GM04504 (cell line): ENCODE measurements at places on chromosomes 3 and 15.
A peak's percentile ranks its signal among the peaks of the same experiment; 100 is the strongest.

GRCh38 chr3:176120507-176120906, 1076.8 kb downstream of the TBL1XR1 start:
- peak; percentile 5 for DNase-seq

GRCh38 chr3:189301479-189301878, 129.7 kb downstream of the TPRG1 start:
- DNase-seq, result no peak

DNA sequence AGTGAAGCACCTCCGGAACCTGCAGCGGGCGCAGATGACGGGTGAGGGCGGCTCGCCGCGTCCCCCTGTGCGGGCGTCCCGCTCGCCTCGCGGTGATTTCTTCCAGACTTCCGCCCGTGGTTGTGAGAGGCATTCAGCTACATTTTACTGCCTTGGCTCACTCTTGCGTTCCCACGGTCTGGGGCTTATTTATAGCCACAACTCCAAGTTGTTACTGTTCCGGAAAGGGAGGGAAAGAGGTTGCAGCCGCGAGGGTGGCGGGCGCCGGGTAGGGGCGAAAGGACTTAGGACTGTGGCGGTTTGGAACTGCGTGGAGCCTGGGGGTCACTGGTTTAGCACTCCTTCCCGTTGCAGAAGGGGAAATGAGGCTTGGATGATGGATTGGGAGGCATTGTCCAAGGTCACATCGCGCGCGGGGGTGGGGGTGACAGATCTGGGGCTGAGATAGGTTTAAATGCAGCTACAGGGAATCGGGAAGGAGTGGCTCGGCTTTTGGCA, 1.1 kb downstream of the HES1 start:
- peak; percentile 76 for DNase-seq

GRCh38 chr3:133472242-133472641, 72.4 kb downstream of the BFSP2 start:
- DNase-seq, result no peak

DNA sequence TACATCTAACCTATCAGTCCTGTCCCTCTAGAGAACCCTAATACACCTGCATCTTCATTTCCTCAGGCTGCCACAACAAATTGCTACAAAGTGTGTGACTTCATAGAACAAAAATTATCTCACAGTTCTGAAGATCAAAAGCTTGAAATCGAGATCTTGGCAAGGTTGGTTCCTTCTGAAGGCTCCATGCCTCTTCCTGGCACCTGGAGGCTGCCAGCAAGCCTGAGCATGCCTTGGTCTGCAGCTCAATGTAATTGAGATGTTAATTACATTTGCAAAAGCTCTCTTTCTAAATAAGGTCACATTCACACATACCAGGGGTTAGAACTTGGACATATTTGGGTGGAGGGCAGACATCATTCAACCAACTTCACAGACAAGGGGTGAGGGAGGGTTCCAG, 86.4 kb upstream of the ABHD17C start:
- DNase-seq, result no peak

GRCh38 chr15:41918506-41919126, 24.8 kb upstream of the SPTBN5 start:
- no peak for DNase-seq

- no peak for DNase-seq
These were observed 186.0 kb downstream of the UBE2E2 start for GRCh38 chr3:23389089-23389488.
